HT1080 (cell line): ENCODE measurements at places on chromosomes 16 and 17. TPM values are rescaled to one million over a fixed set of nuclear protein-coding genes. Genes with fewer than 3 reads are reported as not detected.

- DNase-seq, result no peak
Observed at GRCh38 chr16:4696172-4696904, 3.0 kb downstream of the NUDT16L1 start.

DNA sequence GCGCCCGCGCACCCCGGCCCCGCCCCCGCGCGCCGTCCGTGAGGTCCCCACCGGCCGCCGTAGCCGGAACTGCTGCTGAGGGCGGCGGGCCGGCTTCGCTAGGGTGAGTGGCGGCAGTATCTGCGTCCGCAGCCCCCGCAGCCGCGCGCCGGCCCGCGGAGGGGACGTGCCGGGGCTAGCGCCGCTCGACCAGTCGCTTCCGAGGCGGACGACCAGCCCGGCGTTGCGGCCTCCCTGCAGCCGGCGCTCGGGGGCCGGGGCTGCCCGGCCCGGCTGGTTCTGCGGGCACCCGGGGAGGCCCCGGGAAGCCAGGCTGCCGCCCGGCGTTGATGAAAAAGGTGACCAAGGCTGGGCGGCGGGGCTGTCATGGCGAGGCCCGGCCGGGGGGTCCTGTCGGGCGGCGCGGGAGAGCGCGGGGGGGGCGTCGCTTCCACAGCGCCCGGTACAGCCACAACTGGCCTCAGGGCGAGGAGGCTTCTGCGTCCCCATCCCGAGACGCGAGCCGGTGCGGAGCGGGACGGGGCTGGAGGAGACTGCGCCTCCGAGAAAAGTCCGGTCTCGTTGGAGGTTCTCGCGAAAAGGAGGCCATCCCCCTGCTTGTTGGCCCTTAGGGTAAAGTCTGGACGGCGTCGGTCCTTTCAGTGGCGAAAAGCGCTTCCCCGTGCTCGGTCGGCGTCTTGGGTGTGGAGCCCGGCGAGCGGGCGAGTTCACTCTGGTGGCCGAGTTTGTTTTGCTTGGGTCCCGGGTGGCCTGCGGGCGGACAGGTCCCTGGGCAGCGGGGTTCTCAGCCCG, at the start of gene CRAMP1:
Gene CRAMP1, plus strand, starts transcription at position 41 of the 792 bp plus-strand sequence. CDS start 2,280 bp downstream, outside the sequence.
- DNase-seq, result no peak

GRCh38 chr16:31678649-31679325, 151.1 kb downstream of the AHSP start:
- DNase-seq, result no peak

DNA sequence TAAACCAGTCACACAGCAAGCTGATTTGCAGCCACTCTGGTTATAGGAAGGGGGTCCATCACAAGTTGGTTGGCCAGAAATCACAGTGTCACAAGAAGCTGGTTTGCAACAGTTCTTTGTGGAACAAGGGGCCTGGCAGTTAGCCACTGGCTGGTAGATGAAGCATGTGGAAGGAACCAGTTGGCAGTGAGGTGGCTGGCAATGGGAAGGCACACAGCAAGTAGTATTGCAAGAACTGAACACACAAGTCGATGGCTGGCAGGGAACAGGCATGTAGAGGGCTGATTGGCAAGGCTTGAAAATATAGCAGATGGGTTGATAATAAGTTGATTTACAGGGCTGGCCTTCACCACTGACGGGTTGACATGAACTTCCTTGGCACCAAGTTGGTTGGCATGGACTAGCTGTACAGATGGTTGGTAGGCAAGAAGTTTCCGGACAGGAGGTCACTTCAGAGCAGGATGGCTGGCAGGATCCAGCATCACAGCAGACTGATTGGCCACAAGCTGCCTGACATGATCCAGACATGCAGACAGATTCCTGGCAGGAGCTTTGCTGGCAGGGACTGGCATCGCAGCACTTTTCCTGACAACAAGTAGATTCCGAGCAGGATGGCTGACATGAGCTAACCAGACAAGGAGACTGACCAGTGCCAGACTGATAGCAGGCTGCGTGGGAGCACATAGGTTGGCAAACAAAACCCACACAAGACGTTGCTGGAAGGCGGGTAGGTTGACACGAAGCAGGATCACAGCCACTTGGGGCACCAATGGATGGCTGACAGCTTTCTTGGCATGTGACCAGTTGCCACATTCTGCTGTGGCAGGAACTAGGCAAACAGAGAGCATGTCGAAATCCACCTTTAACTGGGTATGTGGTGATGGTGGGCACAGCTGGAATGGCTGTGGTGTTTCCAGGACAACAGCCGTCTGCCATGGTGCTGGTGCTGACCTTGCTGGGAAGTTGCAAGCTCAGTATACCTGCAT, at the start of gene KRTAP29-1:
Gene KRTAP29-1, minus strand, starts transcription at position 936 of the 986 bp plus-strand sequence. Its CDS starts 0 bp downstream, at position 936.
- DNase-seq, result no peak

Gene OR4D1
- not detected in 2 replicates for total RNA-seq

GRCh38 chr17:78357177-78357586, 2.7 kb downstream of the SOCS3 start:
- DNase-seq, result peak; percentile 93
